NCI-H526 treated with DMSO at 0.1 percent for 48 hours (cell line): ENCODE measurements at places on chromosomes 16 and 17.

DNA sequence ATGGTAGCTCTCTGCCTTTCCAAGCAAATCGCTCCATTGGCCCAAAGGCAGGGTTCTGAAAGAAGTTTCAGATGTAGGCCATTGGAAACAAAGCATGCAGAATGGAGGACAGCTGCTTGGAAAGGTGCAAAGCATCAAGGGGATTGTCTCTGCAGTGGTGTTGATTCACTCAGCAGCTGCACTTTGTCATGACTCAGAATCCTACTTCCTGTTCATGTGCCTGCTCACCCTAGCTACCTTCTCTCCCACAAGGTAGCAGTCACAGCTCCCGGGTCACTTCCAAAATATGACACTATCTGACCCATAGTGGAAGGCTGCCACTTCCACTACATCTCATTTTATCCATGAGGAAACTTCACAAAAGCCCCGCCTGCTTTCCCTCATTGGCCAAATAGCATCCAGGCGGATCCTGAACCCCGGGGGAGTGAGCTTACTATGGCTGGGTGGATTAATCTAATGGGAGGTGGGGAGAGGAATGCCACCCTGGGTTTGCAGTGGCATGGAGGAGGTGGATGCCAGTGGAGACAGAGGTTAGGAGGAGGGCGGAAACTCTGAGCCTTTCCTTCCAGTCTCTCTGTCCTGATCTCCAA is 74.7 kb upstream of the NKD1 start:
- no peak for DNase-seq

DNA sequence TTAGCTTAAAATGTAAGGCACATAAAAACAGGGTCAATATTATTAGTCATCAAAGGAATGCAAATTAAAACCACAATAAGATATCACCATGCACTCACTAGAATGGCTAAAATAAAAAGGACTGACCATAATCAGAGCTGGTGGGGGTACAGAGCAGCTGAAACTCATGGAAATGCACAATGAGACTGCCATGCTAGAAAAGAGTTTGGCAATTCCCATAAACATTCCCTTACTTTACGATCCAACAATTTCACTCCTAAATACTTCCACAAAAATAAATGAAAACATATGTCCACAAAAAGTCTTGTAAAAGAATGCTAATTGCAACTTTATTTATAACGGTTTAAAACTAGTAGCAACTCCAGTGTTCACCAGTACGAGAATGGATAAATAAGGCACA is 36.1 kb upstream of the ERCC4 start:
- no peak for DNase-seq

DNA sequence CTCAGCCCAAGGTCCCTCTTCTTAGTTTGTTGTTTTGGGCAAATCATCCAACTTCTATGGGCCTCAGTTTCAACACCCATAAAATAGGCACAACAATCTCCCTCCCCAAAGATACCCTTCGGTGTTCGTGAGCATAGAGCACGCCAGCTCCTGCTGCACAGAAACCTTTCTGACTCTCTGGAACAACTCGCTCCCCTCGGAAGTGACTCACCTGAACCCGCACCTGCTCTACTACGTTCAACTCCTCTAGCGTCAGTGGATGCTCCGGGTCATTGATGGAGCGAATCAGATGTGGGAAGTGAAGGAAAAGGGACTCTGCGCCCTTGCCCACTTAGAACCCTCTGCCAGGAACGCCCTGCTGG is 445 bp downstream of the CIAO2B start:
- no peak for DNase-seq

DNA sequence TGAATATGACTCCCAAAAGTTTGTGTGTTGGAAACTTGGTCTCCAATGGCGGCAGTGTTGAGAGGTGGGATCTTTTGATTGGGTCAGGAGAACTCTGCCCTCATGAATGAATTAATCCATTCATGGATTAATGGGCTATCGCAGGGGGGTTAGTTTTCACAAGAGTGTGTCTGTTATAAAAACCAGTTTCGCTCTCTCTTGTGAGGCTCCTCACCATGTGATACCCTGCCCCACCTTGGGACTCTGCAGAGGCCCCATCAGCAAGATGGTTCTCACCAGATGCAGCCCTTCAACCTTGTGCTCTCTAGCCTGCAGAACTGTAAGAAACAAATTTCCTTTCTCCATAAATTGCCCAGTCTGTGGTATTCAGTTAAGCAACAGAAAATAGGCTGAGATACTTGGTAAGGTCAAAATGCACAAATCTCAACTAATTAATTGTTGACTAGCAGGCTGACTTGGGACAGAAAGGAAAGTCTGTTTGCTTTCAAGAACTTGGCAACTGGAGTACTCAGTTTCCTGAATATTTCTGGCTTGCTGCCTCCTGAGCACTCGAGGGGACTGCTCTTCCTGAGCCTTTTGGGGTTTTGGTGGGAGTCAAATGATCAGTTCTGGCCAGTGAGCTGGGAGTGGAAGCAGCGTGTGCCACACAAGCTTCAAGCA is 13.8 kb upstream of the CCL17 start:
- no peak for DNase-seq

DNA sequence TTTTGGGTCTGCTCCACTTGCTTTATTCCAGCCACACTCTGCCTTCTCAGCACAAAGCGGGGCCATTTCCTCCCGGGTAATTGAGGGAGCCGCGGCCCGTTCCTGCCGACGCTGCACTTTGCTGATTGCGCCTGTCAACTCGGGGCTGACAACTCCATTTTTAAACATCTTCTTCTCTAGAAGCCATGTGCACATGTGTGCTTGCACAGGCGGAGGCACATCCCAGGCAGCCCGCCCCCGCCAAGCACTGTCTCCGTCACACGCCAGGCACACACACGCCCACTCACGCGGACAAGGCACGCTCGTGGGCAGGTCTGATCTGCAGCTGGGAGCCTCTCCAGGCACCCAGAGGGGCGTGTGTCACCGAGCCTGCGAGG is 63.2 kb downstream of the ENGASE start:
- no peak for DNase-seq

GRCh38 chr16:353404-354290 is 1.1 kb upstream of the AXIN1 start:
- DNase-seq: no peak

GRCh38 chr17:60862482-60862881 is 184.8 kb downstream of the BCAS3 start:
- DNase-seq: no peak

DNA sequence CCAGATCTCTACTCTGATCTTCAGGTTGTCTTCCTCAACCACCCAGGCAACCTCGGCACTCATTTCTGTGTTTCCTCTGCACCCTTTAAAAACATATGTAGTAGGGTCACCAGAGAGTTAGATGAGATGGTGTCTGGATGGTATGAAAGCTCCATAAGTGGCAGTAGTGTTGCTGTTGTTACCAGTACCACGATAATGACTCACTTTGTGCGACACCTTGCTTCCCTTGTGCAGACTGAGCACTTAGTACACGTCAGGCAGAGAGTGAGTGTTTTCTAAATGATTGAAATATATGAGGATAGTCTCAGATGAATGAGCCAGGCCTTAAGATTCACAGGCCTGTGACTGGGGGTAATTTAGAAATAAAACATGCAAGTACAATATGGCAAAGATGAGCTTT is 188.7 kb downstream of the MAF start:
- no peak for DNase-seq

DNA sequence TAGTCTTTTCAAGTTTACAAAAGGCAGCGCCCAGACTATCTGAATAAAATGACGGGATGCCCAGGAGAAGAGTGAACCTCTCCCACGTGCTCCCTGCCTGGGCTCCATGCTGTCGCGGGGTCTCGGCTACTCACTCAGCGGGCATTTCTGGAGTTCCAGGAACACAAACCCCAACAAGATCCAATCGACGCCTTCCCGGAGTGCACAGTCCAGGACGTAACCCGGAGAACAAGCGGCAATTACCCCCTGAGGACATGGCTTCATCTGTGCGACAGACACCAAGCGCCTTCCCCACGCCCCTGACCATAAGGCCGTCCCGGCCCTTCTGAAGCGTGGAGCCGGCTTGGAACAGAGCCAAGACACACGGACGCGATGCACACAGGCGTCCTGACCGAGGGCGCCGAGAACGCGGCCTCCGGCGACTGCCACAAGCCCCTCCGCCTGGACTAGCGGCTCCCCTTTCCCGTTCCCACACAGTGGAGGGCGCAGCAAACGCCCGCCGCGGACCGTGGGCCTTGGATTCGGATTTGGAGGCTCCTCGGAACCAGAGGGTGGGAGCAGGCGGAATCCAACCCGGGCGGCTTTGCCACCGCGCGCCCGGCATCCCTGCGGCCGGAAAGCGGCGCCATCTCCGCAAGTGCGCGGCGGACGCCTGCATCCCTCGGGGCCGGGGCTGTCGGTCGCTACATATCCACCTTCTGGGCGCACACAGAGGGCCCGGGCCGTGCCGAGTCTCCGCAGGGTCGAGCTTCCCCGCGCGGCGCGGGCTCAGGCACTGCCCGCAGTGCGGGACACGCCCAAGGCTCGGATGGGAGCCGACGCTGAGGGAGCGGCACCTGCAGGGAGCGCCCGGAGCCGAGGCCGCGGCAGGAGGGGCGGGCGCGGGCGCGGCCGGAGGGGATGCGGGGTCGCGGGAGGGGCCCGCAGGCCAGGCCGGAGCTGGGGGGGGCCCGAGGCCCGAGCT is 725 bp downstream of the ABCA3 start:
- no peak for DNase-seq

- peak; percentile 52 for DNase-seq
Observed at GRCh38 chr17:48074322-48075081, 26.3 kb downstream of the NFE2L1 start.

DNA sequence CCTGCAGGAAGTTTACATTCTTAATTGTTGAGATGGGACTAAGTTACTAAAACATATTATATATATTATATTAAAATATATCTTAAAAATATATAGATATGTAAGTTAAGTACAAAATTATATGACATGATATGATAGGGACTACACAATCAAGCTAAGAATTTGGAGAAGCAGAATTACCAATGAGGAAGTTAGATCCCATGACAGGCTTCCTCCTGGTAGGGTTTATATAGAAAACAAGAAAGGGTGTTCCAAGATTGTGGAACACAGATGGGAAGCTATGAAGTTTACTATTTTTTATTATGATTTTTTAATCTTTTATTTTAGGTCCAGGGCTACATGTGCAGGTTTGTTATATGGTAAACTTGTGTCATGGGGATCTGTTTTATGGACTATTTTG is 260.8 kb upstream of the ZFHX3 start:
- no peak for DNase-seq

GRCh38 chr17:59451706-59452105 is 113.7 kb upstream of the DHX40 start:
- no peak for DNase-seq

GRCh38 chr17:64202683-64203344 is 60.2 kb downstream of the TEX2 start:
- DNase-seq: no peak

DNA sequence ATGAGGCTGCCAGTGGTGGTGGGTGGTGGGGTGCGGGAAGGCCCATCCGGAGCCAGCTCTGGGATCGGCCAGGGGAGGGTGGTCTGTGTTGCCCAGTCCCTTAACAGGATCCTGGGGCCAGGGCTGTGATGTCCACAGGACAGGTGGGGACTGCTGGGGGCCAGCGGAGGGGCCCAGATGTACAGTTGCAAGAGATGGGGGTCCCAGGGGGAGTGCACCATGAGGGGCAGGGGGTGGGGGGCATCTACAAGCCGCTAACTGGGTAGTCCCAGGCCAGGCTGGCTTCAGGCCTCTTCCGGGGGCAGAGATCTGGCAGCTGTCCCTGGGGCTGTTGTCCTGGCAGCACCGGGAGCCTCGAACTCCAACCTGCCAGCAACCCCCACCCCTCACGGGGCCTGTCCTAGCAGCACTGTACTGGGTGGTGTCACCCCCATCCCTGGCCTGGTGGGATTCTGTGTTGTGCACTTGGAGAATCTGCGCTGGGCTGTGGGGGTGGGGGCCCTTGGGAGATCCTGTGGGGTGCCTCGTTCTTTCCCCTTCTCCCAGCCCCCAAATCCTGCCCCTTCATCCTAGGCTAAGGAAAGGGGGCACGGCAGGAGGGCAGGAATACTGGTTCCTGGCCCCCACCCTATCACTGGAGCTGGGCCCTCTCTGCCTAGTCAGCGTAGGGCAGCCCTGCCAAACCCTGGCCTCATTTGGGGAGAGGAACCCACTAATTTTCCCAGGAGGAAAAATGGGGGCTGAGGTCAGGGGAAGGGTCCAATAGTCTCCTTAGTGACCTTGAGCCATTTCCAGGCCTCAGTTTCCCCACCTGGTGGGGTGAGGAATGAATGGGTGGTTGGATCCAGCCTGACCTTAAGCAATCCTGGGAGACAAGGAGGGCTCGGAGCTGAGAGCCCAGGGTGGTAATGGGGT is 1.4 kb downstream of the MTSS2 start:
- DNase-seq: no peak

DNA sequence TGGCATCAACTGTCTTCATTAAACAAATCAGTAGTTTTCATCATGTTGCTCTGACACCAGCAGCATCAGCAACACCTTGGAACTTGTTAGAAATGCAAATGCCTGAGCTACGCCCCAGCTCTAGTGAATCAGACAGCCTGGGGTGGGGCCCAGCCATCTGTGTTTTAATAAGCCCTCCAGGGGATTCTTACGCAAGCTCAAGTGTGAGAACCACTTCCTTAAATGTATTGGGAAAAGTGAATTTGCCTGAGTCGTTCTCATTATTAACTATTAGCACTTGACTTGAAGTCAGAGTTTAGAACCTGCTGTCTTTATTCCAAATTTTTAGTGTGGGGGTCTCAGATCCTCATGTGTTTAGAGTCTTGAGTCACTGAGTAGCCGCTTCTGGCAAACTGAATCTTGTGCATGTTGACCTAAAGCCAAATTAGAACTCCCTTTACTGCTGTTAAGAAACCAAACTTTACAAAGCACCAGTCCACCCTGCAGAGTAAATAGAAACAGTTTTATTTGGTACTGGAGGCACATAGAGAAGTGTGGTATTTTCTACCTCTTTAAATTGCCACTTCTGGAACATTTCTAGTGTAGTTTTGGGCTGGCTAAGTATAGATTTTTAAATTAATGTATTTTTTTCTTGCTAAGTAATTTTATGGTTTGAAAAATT is 137.4 kb upstream of the COX10 start:
- DNase-seq: no peak

DNA sequence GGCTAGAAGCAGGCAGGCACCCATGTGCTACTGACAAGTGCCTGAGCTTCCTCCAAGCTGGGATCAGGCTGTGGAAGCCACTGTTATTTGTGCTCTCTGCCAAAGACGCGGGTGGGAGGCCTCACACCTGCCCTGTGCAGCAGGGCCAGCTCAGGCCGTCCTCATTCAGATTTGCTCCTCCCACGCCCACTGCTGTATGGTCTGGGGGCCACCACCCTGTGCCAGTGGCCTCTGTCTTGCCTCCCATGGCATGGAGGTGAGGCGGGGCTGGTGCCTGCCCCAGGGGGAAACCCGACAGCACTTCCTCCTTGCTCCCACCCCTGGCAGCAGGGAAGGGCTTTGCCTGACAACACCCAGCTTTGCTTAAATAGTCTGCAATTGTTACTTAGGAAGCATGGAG is 356.5 kb upstream of the CDH8 start:
- DNase-seq: no peak

DNA sequence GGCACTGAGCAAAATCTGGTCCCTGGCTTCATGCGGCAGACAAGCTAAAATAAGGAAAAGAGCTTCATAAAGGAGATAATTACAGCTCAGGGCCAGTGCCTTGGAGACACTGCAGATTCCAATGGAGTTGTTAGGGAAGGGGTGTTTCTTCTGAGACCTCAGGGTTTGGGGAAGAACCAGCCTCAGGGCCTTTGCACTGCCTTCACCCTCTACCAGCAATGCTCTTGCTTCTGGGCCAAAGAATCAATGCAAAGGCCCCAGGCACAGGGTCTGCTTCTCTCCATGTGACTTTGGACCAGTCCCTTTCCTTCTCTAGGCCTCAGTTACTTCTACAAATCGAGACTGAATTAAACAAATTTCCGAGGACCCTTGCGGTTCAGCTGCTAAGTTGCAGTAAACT is 36.2 kb upstream of the GAN start:
- no peak for DNase-seq

- no peak for DNase-seq
Observed at GRCh38 chr17:80812362-80813088, 179.1 kb upstream of the CHMP6 start.
